ENCODE measurements at places on chromosomes 2 and 18.

DNA sequence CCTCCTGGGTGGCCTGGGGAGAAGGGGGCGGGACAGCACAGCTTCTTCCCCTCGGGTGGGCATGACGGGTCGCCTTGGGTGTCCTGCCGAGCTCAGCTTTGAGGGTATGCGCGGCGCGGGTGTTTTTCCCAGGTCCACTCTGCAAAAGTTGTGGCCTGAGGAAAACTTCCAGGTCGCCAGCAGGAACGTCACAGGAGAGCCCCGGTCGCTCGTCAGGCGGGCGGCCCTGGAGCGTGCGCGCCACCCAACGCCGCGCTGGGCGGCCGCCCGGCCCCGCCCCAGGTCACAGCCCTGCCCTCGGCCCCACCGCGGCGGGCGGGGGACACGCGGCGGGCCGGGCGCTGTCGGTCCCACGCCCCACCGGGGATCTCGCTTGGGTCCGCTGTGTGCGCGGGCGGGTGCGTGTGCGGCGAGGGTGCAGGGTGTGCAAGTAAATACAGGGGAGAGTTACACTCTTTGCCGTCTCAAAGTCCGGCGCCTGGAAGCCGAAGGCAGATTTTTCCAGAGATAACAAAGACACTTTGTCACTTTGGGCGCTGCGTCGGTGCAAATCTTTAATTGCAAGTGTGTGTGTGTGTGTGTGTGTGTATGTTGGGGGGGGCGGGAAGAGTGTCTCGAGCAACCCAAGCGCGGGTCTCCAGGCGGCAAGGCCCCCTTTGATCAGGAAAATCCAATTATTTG is 616 bp upstream of the SP5 start:
- DNase-seq, result no peak

DNA sequence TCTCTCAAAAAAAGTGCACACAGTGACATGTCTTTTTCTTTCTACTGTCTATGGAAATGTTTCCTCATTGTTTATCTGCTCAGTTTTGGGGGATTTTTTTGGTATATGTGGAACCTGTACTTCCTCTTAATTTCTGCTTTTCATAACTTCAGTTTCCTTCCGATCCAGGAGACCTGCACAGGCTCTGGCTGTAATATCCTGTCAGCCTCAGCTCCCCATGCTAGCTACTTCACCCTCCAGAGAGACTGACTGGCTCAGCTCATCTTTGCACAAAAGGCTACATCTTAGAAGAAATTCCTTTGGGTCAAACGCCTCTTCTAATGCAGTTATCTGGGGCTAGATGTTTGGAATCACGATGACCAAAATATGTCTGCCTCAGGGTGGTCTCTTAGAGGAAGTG is 378.4 kb downstream of the RND3 start:
- DNase-seq, result peak; percentile 23

DNA sequence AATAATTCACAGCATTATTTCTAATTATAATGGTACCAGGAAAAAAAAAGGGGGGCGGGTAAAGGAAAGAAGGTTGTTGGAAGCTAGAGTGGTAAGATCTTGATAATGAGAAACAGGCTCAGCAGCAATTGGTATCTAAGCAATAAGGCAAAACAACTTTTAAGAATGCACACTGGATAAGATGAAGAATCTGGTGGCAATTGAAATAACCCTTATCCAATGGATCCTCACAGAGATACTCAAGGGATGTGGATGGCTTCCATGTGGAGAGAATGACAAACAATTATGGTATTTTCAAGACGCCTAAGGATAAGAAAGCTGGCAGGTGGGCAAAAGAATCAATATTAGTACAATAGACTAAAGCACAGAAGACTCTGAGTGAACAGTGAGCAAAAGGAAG is 153.6 kb downstream of the UPP2 start:
- DNase-seq, result no peak

GRCh38 chr18:26803643-26804042 is 61.9 kb downstream of the AQP4 start:
- no peak for DNase-seq

DNA sequence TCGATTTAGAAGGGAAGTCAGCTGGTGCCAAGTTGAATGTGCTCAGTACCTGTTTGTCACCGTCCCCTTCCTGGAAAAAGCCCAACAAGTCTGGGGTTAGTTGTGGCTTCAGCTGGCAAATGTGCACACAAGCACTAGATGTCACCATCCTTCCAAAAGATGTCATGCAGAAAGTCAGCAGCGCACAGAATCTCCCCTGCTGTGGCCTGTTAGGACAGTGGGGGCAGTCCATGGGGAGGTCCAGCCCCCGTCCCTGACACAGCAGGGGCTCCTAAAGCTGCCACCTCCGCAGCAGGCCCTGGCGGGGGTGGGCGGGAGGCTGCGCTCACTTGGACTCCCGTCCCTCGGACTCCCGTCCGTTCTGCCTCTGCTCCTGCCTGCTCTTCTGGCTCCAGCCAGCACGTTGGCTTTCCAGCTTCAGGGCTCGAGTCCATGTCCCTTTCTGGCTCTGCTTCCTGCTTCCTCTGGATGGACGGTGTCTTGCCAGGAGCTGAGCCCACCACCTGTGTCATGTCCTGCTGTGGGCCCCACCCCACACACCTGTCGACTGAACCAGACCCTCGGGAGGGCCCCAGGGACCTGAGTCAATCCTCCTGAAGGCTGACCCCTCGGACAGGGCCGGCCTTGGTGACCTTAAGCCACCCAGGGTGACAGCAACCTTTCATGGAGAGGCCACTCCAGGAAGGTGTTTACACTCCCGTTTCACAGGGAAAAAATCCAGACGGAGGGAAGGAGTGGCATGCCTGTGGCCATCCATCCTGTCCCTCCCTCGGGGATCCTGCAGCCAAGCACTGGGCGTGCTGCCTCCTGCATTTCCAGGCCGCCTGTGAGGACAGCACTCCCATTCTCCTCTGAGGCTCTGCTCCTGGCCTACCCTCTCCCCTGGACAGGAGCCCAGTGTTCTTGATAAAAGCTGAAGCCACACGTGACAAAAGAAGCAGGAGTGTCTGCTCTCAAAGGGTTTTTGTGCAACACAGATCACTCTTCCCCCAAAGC is 8.5 kb downstream of the RAB17 start:
- DNase-seq, result peak; percentile 15

DNA sequence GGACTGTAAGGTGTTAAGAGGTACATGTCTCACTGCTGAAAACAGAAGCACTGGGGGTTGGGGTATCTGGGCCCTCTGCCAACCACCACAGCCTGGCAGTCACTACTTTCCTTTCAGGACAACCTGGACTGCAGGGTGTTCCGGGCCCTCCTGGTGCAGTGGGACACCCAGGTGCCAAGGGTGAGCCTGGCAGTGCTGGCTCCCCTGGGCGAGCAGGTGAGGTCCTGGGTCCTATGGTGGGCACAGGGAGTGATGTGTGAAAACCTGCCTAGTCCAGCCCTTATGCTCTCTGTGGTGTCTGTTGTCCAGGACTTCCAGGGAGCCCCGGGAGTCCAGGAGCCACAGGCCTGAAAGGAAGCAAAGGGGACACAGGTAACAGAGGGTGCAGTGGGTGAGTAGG is 40.0 kb downstream of the MARCO start:
- DNase-seq, result no peak
